GM23248 (cell line): ENCODE measurements at places on chromosomes 5 and 9.

- DNase-seq: no peak
These were observed 300.3 kb upstream of the GRAMD2B start for GRCh38 chr5:126122942-126123341.

GRCh38 chr9:89887286-89887685 lies 282.5 kb downstream of the GADD45G start:
- DNase-seq: no peak

GRCh38 chr5:164048359-164048926 lies 543.0 kb downstream of the MAT2B start:
- DNase-seq: no peak

DNA sequence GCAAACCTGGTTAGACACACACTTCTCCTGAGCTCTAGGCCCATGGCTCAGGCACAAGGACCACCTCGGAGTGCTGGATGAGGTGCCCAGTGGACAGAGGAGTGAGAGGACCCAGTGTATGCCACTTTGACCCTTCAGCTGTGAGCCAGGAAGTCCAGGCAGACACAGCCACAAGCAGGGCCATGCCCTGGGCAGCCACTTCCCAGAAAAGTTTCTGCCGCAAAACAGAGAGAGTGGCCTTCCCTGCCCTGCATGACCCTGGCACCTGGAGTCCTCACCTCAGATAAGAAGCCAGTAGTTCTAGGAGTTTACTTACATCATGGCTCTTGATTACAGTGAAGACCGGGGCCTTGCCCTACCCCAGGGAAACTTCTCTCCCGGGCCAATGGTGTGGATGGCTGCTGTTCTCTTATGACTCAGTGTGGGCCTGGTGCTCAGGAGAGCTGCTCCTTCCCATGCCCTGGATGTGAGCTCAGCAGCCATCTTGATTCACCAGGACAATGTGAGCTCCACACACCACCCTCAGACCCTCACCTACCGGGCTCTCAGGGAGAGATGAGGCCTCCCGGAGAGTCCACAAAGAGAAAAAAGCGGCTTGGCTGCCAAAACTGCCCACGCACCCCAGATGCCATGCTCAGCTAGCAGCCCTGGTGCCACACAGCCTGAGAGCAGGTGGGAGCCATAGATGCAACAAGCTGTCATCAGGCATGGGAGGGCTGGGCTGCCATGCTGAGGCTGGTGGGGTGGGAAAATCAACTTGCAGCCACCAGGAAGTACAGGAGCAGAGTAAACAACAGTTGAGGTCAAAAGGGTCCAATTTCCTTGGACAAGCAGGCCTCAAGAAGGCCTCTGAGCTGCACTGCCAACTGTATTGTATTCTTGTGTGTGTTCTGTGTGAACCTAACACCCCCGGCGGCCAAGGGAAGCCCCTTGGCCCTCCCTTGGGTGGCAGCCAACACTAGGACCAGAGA lies 11.7 kb upstream of the IRF1 start:
- DNase-seq: peak; percentile 56

- no peak for DNase-seq
These were observed 233.1 kb downstream of the RASEF start for GRCh38 chr9:82829818-82830217.

- peak; percentile 54 for DNase-seq
These were observed 4.7 kb upstream of the VAV2 start for GRCh38 chr9:133996531-133997520.

GRCh38 chr9:112112941-112113681 lies 62.0 kb downstream of the SUSD1 start:
- peak; percentile 78 for DNase-seq

- DNase-seq: no peak
These were observed 667.9 kb upstream of the ITGA1 start for GRCh38 chr5:52119768-52120167.

DNA sequence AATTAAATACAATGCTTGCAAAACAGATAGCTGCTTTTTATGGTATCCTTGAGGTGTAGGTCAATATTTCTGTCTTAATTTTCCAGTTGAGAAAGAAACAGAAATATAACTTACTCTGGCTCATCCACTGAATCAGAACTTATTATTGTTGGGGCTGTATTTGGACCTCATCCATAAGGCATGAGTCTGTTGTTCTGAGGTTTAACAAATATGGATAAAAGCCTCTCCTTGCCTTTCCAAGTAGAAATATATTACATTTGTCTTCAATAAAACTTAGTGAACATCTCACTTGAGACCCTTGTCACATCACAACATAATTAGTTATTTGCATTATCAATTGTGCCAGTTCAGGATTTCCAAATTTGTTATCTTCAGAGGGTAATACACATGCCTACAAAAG lies 525.8 kb downstream of the AGTPBP1 start:
- DNase-seq: peak; percentile 81

- no peak for DNase-seq
These were observed 344.2 kb downstream of the TMEM161B start for GRCh38 chr5:87924436-87924835.

- DNase-seq: no peak
These were observed 5.4 kb upstream of the FOXE1 start for GRCh38 chr9:97847474-97848214.

GRCh38 chr5:107858324-107858723 lies 187.6 kb upstream of the EFNA5 start:
- no peak for DNase-seq

DNA sequence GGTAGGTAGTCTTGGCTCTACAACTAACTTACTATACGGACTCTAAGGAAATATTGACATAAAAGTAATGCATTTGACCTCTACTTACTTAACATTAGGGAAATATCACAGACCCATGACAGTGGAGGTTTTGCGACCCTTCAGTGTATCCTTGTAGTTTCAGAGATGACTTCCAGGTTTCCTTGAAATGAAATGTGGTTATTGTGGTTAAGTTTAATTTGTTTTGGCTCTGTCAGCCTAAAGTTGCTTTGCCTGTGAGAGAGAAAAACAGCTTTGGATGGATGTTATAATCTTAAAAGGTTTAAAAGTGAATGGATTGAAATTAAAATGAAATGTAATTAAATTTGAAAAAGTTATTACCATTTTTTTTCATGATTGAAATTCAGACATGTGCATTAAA lies 42.9 kb downstream of the LRRTM2 start:
- DNase-seq: peak; percentile 38

DNA sequence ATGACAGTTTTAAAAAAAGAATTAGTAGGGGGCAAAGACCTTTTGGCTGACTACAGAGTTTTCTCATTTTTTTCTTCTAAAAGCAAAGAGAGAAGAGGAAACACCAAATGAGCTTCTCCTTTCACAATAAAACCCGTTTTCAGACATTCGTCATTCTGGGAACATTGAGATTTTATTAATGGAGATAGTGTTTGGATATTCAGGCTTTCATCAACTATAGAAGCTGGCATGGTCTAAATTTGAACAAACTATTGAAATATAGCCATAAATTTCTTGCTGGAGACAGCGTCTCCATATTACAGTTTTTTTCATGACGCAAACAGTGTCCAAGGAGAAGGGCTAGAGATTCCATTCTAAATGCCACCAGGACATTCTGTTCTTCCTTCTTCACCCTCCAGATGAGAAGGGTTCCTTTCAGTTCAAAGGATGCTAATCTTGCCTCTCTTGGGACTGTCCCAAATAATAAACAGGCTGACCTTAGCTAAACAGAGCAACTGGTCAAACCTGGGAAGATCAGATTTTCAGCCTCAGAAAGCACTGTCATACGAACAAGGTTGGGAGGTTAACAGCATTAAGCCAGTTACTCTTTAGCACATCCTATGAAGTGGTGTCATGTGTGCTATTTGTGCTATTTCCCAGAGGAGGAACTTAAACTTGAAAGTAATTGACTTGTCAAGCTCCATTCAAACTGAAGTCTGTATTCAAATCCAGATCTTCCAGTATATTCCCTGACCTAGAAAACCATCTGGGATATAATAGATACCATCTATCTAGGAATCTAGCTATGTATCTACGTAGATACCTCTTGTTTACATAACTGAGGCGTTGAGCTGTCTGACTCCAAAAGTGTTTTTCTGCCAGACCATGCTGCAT lies 125.6 kb downstream of the LPAR1 start:
- DNase-seq: peak; percentile 36

- no peak for DNase-seq
These were observed 16.4 kb downstream of the GNAQ start for GRCh38 chr9:78015241-78015640.

GRCh38 chr5:57411982-57412381 lies 70.6 kb downstream of the ACTBL2 start:
- peak; percentile 76 for DNase-seq

GRCh38 chr5:52983731-52984636 lies 5.2 kb upstream of the ITGA2 start:
- peak; percentile 53 for DNase-seq

DNA sequence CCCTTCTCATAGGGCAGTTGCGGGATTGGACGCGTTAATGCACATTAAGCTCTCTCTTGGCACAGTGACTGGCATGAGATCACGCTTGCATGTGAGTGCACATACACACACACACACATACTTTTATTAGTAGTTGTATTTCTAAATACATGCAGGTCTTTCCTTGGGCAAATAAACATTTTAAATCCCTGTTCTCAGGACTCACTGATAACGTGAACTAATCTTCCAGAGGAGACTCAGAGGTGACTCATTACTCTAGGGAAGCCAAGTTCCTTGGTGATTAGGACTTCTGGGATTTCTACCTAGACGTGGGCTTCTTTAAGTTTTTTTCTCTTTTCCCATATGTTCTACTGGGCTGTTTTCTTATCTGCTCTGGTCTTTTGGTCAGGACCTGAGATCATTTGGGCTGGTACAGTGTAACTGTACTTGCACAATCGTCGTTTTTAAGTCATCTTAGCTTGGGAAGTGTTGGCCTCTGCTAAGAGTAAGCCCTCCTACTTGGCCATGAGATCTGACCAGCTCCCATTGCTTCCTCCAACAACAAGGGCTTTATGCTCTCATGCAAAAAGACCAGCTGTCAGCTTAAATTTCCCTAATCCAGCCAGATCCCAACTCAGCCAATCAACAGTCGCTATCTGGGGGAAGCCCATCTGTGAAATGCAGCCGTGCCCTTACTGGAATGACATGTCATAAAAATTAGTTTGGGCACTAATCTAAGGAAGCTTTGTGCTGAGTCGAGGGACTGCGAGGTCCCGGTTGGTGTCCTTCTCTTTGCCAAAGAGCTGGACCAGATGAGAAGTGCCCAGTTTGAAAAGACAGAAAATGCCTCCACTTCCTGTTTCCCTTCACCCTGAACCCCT lies 176.4 kb upstream of the ANKRD55 start:
- DNase-seq: peak; percentile 81

DNA sequence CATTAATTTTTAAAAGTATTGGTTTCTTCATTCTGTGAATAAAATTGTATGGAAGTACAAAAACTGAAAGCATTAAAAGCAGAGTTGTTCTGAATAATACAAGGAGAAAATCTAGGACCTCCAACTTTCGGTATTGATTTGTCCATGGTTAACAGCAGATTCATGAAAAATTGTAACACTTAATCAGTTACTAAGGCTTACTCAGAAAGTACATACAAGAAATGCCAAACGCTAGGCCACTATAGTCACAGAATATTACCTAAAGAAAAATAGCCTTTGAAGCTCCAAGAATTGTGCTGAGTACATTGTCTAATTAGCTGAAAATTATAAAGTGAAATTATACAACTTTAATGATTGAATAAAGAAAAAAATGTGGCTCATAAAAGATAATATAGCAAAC lies 271.7 kb downstream of the PTPRD start:
- DNase-seq: no peak

DNA sequence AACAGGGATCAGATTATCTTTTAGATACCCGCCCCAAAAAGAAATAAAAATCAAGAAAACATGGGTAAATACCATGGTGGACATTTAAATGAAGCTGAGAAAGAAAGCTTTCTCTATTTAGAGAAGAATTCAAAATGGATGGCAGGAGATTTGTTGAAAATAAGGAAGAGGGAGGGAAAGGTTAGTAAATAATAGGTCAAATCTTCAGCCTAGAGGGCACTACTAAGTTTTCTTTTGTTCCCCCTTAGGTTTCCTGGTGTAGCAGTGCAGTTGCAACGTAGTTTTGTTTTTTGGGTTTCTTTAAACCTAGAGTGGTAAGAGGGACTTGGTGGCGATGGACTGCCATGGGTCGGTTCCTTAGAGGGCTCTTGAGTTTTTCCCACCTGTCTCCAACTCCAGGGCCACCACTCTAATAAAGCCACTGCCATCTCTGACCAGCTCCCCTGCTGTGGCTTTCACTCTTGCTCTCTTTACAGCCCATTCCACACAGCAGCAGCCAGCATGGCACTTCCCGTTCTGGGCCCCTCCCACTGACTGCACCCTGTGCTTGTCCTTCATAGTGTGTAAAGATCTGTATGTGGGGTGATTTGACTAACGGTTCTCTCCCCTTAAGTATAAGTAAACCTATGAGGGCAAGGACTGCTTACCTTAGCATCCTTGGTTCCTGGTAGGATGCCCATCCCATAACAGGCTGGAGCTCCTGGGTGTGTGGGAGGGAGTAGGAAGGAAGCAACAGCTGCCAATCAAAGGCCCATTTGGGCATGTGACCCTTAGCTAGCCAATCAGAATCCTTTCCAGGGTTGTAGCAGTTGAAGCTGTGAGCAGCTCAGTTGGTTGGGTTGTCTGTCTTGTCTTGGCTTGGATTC lies 118.3 kb downstream of the SLC1A3 start:
- no peak for DNase-seq

- DNase-seq: no peak
These were observed 27.4 kb downstream of the KIAA1191 start for GRCh38 chr5:176334031-176334770.

- DNase-seq: no peak
These were observed 6.4 kb downstream of the SOWAHA start for GRCh38 chr5:132819468-132819867.

GRCh38 chr5:135582099-135582781 lies 3.4 kb upstream of the CXCL14 start:
- DNase-seq: no peak

DNA sequence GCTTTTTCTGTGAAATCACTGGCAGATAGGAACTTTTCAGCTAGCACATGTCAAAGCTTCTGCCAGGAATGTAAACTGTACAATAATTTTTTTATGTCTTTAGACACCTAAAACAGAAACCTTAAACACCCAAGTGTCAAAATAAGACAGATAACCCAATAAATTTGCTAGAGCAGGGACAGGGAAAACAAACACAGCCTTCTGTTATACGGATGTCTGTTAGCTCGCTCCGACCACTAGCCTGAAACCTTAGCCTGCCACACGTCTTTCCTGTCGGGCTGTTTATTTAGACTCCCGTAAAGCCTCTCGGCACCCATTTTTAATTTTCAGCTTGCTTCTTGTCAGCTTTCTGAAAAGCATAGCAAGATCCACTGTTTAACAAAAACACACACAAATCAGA lies 355.4 kb upstream of the SLC24A2 start:
- no peak for DNase-seq

GRCh38 chr9:31389075-31389474 lies 995.4 kb upstream of the ACO1 start:
- DNase-seq: no peak

GRCh38 chr9:4220346-4220745 lies 79.5 kb downstream of the GLIS3 start:
- peak; percentile 19 for DNase-seq

DNA sequence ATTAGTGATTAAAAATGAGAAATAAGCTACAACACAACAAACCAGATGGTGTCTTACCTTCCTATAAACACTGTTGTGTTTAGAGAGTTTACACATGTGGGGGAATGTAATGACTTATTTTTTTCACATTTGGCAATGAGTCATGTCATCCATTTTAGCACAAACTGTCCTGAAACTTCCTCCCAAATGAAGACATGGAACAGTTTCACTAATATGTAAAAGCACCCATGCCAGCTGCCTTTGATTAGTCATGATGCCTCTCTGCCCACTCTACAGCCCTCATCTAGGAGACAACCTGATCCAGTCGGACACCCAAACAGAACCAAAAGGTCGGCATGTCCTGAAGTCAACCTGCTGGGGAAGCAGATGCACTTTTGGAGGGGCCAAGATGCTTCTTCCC lies 98.2 kb downstream of the SEMA5A start:
- peak; percentile 28 for DNase-seq
